ENCODE measurements at places on chromosomes 13 and 19. TPM values are rescaled to one million over a fixed set of nuclear protein-coding genes. Genes with fewer than 3 reads are reported as not detected.

NRTN gene
- total RNA-seq: not detected

CDKN2D gene
- 14.9 TPM for total RNA-seq

ZNF135 gene
- total RNA-seq: 11.0 TPM

TPT1 gene
- total RNA-seq: 3,518 TPM

LHB gene
- not detected for total RNA-seq

CACNG7 gene
- not detected for total RNA-seq

TEX101 gene
- not detected for total RNA-seq

ZNF610 gene
- total RNA-seq: 5.5 TPM

EXOC3L2 gene
- 4.9 TPM for total RNA-seq

SYCN gene
- total RNA-seq: not detected

CEACAM19 gene
- total RNA-seq: 23.4 TPM

Data from sciatic nerve (tissue), 2 donors.